NCI-H526 (cell line): ENCODE measurements at places on chromosomes 12 and 14.

DNA sequence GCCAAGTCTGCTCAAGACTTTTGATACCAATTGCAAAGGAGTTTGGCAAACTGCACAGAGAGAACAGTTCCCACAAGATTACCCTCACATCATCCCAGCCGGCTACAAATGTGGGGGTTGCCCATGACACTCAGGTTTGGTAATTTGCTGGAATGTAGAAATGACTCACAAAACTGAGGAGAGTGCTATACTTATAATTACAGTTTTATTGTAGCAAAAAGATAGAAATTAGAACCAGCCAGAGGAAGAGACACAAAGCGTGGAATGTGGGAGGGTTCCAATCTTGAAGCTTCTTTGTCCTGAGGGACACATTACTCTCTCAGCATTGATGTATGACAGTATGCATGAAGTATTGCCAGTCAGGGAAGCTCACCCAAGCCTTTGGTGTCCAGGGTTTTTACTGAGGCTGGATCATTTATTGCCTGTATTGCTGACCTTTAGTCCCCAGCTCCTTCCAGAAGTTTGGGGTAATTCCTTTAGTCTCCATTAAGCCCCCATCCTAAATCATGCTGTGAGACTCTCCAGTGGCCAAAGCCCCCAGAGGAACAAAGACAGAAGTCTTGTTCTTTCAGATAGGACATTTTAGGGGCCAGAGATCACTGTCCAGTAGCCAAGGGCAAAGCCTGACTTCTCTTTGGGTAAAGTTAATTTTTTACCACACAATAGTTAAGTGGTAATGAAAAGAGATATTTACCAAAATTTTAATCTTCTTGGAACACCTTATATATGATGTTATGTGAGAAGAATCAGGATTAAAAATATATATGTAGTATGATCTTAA, 9.9 kb downstream of the TBK1 start:
- DNase-seq, result no peak

- no peak for DNase-seq
Observed at GRCh38 chr12:24997496-24997895, 48.6 kb upstream of the BCAT1 start.

DNA sequence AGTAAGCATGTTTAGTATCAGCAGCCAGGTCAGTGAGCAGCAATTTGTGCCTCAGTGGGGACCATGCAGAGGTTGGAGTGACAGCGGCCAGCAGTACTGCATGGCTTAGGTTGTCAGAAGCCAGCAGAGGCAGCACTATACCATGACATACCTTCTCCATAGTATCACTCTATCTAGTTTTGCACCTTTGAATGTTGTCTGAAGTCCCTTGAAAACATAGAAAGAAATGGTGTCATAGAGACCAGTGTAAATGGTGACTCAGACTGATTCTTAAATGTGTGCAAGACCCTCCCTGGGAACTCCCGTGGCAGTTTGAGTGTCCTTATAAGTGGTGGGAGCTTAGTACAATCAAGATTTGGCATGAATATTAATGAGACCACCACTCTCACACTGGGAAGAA, 124.4 kb downstream of the SLC38A1 start:
- no peak for DNase-seq

GRCh38 chr12:19527866-19528265, 88.6 kb downstream of the AEBP2 start:
- no peak for DNase-seq

DNA sequence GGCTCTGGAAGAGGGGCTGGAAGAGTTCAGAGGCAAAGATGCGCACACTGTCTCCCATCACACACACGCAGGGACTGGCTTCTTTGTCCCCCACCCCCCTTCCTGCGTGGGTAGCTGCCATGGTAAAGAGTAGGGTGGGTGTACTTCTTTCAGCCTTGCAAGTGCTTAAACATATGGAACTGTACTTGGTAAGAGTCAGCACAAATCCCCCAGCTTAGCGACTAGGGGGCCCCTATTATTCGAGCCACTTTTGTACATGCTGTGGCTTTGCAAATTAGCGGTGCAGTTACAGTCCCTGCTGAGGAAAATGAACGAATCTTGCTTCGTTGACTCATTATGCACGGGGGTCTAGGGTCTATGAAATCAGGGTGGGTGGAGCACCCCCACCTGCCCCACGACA, 123.8 kb downstream of the AACS start:
- DNase-seq, result no peak

- no peak for DNase-seq
Observed at GRCh38 chr12:65430571-65431306, 152.3 kb downstream of the MSRB3 start.

GRCh38 chr12:128483526-128484255, 216.7 kb downstream of the TMEM132C start:
- no peak for DNase-seq

DNA sequence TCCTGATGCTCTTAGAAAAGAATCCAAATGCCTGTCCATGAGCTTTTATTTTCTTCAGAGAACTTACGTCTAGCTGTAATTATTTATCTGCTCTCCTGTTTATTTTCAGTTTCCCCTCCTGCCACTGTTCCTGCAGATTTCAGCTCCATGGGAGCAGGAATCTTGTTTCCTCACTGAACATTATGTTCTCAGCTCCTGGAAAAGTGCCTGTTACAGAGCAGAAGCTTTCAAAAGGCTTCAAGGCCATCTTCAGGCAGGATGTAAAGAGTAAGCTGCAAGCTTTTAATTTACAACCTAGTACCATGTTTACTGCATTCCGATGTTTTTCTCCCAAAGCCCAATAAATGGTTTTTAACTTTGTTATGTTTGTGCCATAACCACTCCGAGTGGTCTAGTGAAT, 98.4 kb upstream of the BTG1 start:
- no peak for DNase-seq

DNA sequence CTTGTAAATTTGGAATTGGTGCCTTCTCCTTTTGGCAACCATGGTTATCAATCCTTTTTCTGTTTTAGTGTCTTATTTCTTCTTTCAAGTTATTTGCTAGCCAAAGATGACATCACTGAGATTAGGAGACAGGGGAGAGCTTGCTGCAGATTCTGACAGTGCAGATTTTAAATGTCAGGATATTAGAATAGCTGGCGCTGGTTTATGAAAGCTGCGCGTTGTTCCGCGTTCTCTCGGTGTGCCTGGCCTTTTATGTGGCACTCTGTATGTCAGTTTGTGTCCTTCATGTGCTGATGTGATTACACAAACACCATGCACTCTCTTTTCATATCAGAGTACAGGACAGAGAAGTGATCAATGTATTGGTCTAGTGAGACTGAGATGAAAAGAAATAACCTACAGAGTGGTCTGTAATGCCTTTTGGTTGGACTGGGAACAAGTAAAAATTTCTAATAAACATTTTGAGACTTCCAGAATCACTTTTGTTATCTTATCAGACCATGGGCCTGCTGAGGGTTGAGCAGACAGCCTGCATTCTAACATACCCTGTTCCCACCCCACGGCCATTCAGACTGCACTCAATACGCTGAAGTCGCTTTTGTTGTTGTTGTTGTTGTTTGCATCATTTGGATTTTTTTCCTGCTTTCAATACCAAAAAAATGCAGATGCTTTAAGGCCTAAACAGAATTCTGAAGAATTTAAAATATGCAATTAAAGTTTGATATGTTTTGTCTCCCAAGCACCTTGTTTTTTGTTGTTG, 49.7 kb upstream of the TRAF3 start:
- no peak for DNase-seq

GRCh38 chr12:47360771-47361388, 281.1 kb upstream of the AMIGO2 start:
- DNase-seq, result no peak

GRCh38 chr12:118714051-118714460, 267.3 kb upstream of the SRRM4 start:
- DNase-seq, result peak; percentile 53

- no peak for DNase-seq
Observed at GRCh38 chr14:92386637-92387036, 63.7 kb downstream of the SLC24A4 start.

- DNase-seq, result no peak
Observed at GRCh38 chr12:115201966-115202365, 518.0 kb upstream of the TBX3 start.
